ENCODE measurements at places on chromosomes 4 and X.

- DNase-seq: no peak
Measured at GRCh38 chr4:185237175-185237574, 27.8 kb downstream of the SNX25 start.

DNA sequence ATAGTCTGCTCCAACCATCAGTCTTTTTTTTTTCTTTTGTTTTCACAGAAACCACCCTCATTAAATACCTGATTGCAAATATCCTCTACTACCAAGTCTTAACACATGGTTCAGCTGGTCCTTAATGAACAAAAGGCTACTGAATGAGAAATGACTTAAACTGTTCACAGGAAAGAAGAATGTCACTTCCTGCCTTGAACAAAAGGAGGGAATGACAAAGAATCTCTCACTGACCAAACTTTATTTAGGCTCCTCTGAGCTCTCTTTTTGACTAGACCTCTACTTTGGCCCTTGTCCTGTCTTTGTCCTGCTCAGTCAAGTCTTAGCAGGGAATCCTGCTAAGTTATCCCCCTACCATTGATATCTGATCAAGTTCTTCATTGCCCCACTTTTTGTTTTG is 31.8 kb upstream of the GJB1 start:
- no peak for DNase-seq

GRCh38 chr4:174154215-174154854 is 129.1 kb downstream of the FBXO8 start:
- DNase-seq: no peak

- DNase-seq: no peak
Measured at GRCh38 chr4:127788517-127788916, 6.4 kb downstream of the HSPA4L start.

- no peak for DNase-seq
Measured at GRCh38 chrX:79412972-79413371, 45.8 kb upstream of the ITM2A start.

GRCh38 chr4:174521800-174522182 is 497 bp downstream of the HPGD start:
- DNase-seq: no peak

DNA sequence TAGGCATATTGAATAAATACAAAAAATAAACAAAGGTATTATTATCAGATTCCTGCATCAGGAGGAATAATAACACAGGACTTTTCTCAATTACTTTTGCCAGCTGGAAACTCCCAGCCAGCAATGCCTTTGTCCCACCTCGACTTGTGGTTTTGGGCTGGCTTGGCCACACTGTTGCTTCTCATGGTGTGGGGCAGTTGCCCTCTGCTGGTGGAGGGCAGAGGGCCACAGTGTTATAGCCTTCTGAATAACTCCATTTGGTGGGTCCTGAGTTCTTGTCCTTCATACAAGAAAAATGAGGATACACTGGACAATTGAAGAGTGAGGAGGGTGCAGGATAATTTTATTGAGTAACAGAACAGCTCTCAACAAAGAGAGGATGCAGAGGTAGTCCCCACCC is 1206.0 kb upstream of the ADGRL3 start:
- DNase-seq: no peak

DNA sequence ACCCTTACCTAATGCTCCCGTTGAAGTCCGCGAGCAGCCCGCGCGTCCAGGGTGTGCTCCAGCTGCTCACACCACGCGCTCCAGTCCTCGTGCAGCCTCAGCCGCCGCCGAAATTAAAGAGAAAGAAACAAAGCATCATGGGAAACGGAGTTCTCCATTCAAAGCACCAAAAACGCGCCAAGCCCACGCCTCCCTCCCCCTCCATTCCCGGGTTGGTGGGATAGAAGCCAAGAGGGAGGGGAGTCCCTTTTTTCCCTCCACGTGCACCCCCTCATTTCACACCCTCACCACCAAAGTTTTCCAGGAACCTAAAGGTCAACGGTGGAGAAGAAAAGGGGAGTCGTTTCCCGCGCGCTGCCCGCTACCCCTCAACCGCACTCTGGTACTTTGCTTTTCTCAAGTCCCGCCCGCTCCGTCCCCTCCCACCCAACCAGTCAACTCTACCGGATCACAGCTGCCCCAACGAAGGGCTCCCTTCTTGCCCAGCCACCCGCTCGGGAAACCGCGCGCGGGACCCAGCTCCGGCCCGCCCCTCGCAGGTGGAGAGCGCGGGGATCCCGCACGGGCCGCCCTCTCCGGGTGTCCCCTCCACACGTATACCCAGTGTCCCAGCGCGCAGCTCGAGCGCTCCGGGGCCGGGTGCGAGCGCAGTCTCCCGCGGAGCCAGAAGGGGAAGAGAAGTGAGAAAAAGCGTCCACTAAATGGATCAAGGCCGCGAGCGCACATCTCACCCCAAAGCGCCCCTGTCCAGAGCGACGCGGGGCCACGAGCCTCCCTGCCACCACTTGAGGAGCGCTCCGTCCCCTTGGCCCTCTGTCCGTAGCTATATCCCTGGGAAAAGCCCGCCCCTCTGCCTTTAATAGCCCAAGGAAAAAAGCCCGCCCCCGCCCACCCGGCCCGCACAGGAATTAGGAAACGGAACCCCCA is 65.1 kb upstream of the CCDC160 start:
- DNase-seq: peak; percentile 53

DNA sequence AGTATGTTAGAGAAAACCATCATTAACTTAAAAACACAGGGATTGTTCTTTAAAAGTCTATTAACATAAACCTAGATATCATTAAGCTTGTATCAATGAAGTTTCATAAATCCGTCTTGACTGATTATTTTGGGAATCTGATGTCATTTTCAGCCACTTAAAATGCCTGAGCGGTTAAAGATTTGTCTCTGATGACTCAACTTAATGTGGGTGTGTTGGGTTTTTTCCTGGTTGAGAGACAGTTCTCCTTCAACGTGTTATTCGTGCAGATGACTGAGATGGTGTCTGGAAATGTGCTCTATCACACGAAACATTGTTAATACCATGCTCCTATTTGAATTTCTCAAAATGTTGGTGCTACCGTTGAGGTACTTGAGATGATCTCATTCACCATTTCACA is 227.3 kb upstream of the TENM3 start:
- DNase-seq: no peak

- DNase-seq: no peak
Measured at GRCh38 chr4:76732246-76732645, 165.7 kb downstream of the SOWAHB start.

DNA sequence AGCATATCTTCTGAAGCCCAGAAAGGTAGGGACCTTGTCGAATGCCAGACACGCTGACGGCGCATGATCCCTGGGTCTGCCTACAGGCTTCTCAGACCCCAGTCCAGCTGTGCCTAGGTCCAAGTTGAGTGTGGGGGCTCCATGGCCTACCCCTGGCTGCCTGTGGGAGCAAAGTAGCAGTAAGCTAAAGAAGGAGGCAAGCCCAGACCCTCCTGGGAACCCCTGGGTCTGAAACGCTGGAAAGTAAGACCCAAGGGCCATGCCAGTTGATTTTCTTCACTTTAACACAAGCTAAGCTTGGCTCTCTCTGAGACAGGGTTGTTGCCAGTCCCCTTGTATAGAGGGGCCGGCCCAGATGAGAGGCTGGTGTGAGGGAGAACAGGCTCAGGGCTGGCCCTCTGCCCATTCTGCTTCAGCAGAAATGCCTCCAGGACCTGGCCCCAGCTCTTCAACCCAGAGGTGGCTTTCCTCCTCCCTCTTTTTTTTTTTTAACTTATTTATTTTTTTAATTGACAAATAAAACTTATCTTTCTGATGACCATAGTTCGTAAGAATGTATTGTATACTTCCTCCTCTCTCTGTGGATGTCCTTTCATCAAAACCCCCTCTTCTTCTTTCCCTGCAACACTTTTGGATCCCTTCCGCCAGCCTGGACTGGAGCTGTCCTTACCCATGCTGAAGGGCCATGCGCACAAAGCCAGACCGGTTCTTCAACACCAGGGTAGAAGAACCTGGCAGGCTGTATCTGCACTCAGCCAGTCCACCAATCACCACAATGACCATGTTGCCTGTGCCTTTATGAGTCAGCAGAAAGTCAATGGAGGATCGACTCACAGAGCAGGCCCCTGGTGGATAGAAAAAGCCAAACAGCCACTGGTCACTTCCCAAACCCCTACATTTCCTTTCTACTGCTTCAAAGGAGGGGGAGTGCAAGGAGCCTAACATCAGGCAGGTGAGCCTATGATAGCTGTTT is 7.1 kb downstream of the AWAT2 start:
- no peak for DNase-seq

DNA sequence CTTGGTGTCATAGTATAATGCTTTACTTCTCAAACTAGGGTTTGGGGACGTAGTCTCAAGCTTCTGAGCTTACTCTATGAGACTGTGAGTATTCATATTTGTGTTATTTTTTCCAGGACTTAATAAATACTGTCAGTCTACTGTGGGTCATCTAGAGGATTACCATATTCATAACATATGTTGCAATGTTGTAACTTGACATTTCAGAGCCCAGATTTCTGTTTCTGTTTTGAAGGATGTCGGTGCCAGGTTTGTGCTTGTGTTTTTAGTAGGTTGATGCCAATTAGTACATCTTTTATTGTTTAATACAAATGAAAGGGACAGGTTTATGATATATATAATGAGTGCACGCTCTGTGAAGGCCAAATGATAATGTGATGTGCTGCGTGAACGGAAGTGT is 69.6 kb downstream of the SPANXN4 start:
- DNase-seq: no peak

GRCh38 chrX:152907084-152907651 is 9.3 kb downstream of the ZNF185 start:
- no peak for DNase-seq

DNA sequence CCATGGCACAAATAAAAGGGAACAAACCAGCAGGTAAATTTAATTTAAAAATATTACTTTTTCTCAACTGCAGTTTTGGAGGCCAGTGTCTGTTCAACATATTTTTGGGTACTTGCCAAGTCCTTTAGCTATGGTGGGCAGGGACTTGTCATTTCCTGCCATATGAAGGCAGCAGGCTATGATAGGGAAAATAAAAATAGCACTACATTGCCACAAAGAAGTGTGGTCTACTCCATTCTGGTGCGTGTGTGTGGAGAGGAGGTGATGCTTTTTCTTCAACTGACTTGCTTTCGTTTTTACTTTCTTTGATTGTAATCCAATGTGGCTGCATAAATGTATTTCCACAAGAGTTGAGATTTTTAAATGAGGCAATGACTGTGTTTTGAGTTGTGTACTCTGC is 17.2 kb downstream of the GPR174 start:
- peak; percentile 37 for DNase-seq

GRCh38 chr4:86594559-86595425 is 677 bp downstream of the PTPN13 start:
- peak; percentile 2 for DNase-seq

DNA sequence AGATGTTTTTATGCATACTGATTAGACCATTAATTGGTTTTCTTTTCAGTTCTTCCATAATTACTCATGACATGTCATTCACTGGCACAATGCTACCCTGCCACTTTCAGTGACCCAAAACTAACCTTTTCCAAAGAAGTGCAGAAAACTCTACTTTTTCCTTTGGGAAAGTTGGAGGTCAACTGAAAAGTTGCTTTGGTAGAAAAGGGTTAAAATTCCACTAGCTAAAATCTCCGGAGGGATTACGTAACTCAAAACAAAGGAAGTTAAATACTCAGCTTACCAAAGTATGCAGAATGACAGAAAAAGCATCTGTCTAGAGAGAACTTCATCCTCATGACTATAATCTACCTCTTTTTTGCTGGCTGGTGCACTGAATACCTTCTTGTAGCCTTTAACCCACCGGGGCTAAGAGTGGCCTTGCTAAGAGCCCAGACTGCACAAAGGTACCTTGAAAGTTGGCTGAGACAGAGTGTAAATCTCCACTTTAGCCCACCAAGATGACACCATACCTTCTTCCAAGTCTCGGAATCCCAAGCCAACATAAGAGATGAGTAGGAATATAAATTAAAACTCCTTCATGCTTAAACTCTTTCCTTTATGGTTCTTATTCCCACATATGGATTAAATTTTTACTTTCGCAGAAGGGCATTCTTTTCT is 1099.5 kb upstream of the INTU start:
- DNase-seq: no peak

DNA sequence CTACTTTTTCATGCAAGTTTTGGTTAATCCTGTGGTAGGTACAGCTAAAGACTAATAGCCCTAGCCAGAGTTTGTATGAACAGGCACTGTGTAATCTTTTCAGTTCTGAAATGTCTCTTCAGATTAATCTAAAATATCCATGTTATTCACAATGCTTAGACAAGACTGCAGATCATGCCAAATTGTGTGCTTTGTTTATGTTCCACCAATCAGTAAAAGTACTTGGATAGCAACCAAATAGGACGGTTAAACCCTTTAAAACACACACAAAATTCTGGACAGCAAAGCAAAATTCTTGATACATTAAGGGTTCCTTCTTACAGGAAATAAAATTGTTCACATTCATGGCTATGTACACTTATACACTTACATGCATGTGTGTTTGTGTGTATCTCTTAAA is 139.1 kb downstream of the KLHL13 start:
- no peak for DNase-seq

GRCh38 chrX:56232221-56233082 is at the start of gene KLF8:
TSS of gene KLF8 (plus strand) at chrX:56232356. CDS start at chrX:56233335, 979 bp downstream.
- DNase-seq: peak; percentile 35

DNA sequence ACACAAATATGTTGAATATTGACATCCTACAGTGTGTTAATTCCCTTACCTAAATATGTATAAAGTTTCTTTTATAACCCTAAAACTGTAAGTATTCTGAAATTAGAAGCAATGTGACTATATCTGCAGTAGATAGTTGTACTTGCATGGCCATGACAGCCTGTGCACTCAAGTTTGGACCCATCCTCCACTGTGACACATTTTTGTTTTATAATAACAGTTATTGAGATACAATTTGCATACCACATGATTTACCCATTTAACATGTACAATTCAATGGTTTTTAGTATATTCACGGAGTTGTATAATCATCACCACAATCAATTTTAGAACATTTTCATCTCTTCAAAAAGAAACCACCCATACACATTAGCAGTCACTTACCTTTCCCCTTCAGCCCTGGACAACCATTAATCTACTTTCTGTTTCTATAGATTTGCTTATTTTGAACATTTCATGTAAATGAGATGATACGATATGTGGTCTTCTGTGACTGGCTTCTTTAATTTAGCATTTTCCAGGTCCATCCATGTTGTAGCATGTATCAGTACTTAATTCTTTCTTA is 29.6 kb downstream of the HERC3 start:
- no peak for DNase-seq

DNA sequence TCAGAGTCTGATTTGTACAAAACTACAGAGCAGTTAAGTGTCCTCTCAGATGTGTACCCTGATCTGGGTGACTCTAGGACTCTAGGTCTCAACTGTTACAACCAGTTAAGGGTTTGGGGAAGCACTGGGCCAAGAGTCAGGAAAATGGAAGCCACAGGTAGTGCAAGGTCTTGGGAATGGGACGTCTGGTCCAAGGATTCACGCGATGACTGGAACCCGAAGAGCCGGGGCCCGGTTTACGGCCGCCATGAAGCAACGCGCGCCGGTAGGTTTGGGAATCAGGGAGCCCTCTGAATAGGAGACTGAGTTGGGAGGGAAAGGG is 321 bp upstream of the HPRT1 start:
- no peak for DNase-seq

GRCh38 chrX:139200346-139200745 is 330.2 kb upstream of the F9 start:
- no peak for DNase-seq

Measured in stimulated activated CD4-positive, alpha-beta T cell treated with anti-CD3 and anti-CD28 coated beads, Interleukin-1b, Interleukin-23, amount 100 ng/mL, for 48 hours (primary cell).